Activated T-helper 1 cell treated with anti-CD3 and anti-CD28 coated beads, Interleukin-2, amount 50 U/mL, for 16 hours (primary cell): ENCODE measurements at places on chromosomes 6 and 20.

- DNase-seq: no peak
Observed at GRCh38 chr20:1003920-1004697, 2.0 kb upstream of the RSPO4 start.

GRCh38 chr20:63531686-63532448 is 5.3 kb downstream of the PTK6 start:
- DNase-seq: no peak

GRCh38 chr20:31806564-31807355 is 12.4 kb upstream of the MYLK2 start:
- no peak for DNase-seq

DNA sequence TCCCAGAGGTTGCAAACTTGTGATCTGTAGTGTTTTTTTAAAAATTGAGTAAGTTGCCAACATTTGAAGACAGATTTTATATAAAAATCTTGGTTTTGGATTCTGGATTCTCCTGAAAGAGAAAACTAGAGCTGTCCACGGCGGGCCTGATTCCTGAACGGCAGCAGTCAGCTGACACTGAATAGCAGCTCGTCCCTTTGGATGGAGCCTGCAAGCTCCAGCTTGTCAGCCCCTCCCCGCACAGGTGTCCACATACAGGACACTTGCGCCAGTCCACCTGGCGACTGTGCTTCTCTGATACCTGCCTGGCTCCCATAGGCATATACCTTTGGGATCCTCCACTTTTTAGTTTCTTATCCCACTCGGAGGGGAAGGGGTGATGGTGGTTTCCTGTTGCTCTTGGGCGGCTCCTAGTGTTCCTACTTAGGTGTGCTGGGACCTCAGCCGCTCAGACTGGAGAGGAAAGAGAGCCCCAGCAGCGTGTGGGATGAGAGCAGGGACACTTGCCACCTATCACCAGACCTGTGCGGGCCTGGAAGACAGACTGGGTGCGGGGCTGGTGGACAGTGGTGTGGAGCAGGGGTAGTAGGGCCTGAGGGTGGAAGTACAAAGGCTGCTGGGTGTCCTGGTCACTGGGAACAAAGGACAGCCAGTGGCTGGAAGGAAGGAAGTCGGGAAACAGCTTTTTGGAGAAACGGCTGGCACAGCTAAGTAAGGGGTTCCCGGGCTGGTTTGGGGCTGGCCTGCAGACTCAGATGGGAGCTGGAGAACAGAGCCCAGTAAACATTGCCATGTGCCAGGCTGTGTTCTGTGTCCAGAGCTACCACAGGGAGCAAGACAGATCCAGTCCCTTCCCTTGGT is 18.3 kb downstream of the GHRH start:
- no peak for DNase-seq
